ENCODE measurements at places on chromosomes 7 and 10. TPM values are rescaled to one million over a fixed set of nuclear protein-coding genes. Genes with fewer than 3 reads are reported as not detected.
A peak's percentile ranks its signal among the peaks of the same experiment; 100 is the strongest.

The GRID2IP gene
- not detected for total RNA-seq

DNA sequence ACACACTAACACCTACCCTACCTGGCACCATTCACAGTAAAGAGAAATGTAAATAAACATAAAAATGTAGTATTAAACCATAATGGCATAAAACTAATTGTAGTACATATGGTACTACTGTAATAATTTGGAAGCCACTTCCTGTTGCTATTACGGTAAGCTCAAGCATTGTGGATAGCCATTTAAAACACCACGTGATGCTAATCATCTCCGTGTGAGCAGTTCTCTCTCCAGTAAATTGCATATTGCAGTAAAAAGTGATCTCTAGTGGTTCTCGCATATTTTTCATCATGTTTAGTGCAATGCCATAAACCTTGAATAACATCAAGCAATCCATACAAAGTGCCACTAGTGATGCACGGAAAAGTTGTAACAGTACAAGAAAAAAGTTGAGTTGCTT lies 75.4 kb downstream of the CFTR start:
- no peaks in the 10 kb centered on the region for H3K36me3 ChIP-seq
- no peak overlapping the region for H3K27ac ChIP-seq
- H3K27me3 ChIP-seq: no peaks in the 10 kb centered on the region

DNA sequence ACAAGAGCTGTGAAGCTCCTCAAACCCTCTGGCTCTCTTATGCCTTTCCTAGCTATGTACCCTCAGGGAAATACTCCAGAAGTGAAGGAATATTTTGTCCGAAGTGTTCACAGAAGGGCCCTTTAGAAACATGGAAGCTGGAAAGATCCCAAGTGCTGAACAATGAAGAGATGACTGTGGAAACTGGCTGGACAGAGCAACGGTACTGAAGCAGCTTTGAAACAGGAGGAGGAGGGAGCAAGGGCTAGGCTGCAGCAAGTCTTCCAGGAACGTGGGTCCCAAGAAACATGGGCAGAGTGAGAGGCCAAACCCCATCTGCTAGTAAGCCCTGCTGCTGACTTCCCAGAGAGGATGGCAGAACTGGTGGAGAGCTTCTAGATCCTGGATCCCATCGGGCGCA lies 3.0 kb upstream of the PSAP start:
- H3K36me3 ChIP-seq: no peaks in the 10 kb centered on the region
- H3K4me3 ChIP-seq: no peak overlapping the region
- H3K27ac ChIP-seq: no peak overlapping the region
- DNase-seq: no peak
- no peaks in the 10 kb centered on the region for H3K27me3 ChIP-seq

DNA sequence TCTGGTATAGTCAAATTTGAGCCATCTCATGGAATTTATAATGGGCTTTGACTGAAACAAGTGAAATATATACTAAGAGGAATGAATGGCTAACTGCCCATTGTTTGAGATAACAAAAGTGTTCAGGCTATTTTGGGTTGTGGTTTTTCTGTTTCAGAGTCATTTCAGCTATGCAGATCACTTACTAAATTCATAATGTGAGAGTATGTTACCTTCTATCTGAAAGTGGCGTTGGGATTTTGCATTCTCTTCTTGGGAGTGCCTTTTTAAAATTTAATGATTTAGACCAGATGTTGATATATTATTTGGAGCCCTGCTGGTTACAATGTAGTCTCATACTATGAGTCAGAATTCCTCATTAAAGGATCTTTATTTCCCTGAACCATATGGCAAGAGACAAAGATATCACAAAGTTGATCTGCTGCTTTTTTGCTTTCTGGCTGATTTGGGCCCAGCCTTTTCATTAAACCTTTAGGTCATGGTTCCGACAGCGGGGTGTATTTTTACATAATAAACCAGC lies 10.4 kb downstream of the VCL start:
- DNase-seq: no peak
- H3K36me3 ChIP-seq: no peaks in the 10 kb centered on the region
- peaks cover 47% of the 10 kb centered on the region for H3K4me1 ChIP-seq
- no peak overlapping the region for H3K4me3 ChIP-seq
- peak overlapping the region; percentile 17 for H3K27ac ChIP-seq
